Heart left ventricle (tissue), 16 donors: ENCODE measurements at places on chromosomes 4 and X. TPM values are rescaled to one million over a fixed set of nuclear protein-coding genes. Genes with fewer than 3 reads are reported as not detected.

Gene TRIM61
- total RNA-seq: 1.7 TPM

Gene CTAG1A
- not detected for total RNA-seq

Gene RAB39B
- total RNA-seq: 0.25 TPM

Gene CTAG2
- not detected for total RNA-seq

Gene GABRB1
- total RNA-seq: 4.5 TPM

Gene ARHGEF38
- not detected for total RNA-seq

Gene COL25A1
- 0.26 TPM for total RNA-seq

Gene BRS3
- total RNA-seq: not detected

Gene ZCCHC18
- not detected for total RNA-seq

Gene AWAT1
- total RNA-seq: not detected

Gene OPHN1
- total RNA-seq: 3.3 TPM

Gene NXF2B
- total RNA-seq: not detected

Gene SMIM31
- not detected for total RNA-seq

Gene KLKB1
- 1.2 TPM for total RNA-seq

Gene CCSER1
- 5.0 TPM for total RNA-seq

Gene HCCS
- total RNA-seq: 23.0 TPM

Gene ADAMTS3
- 0.13 TPM for total RNA-seq

Gene FRMPD4
- 0.25 TPM for total RNA-seq

Gene CENPVL2
- total RNA-seq: not detected

Gene IL2
- not detected for total RNA-seq

Gene TLR6
- total RNA-seq: 1.3 TPM

Gene HGFAC
- not detected for total RNA-seq

Gene ARSJ
- 1.9 TPM for total RNA-seq

Gene CACNA1F
- 0.07 TPM for total RNA-seq

Gene HSFX4
- total RNA-seq: 0.40 TPM

Gene TCEAL2
- total RNA-seq: not detected

Gene SH2D1A
- total RNA-seq: 0.63 TPM

Gene DGKK
- total RNA-seq: not detected

Gene YY2
- total RNA-seq: 0.42 TPM

Gene PPP4R3C
- total RNA-seq: not detected

Gene KIAA1210
- not detected for total RNA-seq

Gene SGMS2
- 49.0 TPM for total RNA-seq

Gene METTL14
- 26.5 TPM for total RNA-seq

Gene S100P
- 2.3 TPM for total RNA-seq

Gene SLC34A2
- not detected for total RNA-seq

Gene AWAT2
- total RNA-seq: not detected

Gene TRPC3
- total RNA-seq: 0.17 TPM

Gene PLXNA3
- total RNA-seq: 4.7 TPM

Gene ARX
- total RNA-seq: not detected

Gene TBC1D25
- 18.3 TPM for total RNA-seq

Gene MAGEC3
- not detected for total RNA-seq

Gene PITX2
- total RNA-seq: 0.19 TPM

Gene JAKMIP1
- total RNA-seq: not detected

Gene SLC25A6
- 129 TPM for total RNA-seq

Gene CC2D2A
- total RNA-seq: 10.6 TPM

Gene ELF2
- 35.1 TPM for total RNA-seq

Gene AR
- 18.1 TPM for total RNA-seq

Gene FAM53A
- 2.3 TPM for total RNA-seq

Gene LANCL3
- total RNA-seq: 0.31 TPM
